Posterior vena cava (tissue), 2 donors: ENCODE measurements at places on chromosomes 12 and 14. TPM values are rescaled to one million over a fixed set of nuclear protein-coding genes. Genes with fewer than 3 reads are reported as not detected.

The NEUROD4 gene
- not detected for total RNA-seq

The PTGER2 gene
- total RNA-seq, result 7.4 TPM

The KRT71 gene
- not detected for total RNA-seq

The EFS gene
- total RNA-seq, result 19.4 TPM

The SH2B3 gene
- total RNA-seq, result 32.4 TPM

The PTHLH gene
- total RNA-seq, result 2.1 TPM

The CD163L1 gene
- total RNA-seq, result 10.5 TPM

The BEST3 gene
- not detected for total RNA-seq

The SERPINA12 gene
- not detected for total RNA-seq

The SLC41A2 gene
- 63.5 TPM for total RNA-seq

The TMEM253 gene
- total RNA-seq, result not detected

The CDH24 gene
- total RNA-seq, result 2.9 TPM

The ALKBH2 gene
- 13.3 TPM for total RNA-seq
